Mesendoderm (in vitro differentiated cells): ENCODE measurements at places on chromosomes 2 and 18.

DNA sequence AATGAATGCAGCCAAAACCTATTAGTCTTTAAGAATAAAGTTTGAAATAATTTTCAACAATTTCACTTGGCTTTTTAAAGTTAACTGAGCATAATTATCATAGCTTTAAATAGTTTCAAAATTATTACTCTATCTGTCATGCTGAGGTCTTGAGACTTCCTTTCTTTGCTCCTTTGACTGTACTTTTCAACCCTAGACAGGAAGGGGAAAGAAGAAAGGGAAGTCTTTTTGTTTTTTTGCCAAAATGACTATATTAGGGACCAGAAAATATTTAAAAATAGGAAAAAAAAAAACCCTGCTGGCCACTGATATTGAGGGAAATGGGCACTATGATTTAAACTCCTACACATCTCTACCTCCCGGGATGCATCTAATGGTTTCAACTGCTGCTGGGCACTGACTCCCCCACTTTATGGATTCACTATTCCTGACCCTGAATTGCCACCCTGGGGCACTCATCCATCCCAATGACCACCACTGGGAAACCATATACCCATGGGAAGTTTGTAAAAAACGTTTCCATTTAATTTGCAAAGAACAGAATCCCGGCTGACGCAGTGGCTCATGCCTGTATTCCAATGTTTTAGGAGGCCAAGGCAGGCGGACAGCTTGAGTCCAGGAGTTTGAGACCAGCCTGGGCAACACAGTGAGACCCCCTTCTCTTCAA lies 50.5 kb downstream of the GAREM1 start:
- DNase-seq = no peak

DNA sequence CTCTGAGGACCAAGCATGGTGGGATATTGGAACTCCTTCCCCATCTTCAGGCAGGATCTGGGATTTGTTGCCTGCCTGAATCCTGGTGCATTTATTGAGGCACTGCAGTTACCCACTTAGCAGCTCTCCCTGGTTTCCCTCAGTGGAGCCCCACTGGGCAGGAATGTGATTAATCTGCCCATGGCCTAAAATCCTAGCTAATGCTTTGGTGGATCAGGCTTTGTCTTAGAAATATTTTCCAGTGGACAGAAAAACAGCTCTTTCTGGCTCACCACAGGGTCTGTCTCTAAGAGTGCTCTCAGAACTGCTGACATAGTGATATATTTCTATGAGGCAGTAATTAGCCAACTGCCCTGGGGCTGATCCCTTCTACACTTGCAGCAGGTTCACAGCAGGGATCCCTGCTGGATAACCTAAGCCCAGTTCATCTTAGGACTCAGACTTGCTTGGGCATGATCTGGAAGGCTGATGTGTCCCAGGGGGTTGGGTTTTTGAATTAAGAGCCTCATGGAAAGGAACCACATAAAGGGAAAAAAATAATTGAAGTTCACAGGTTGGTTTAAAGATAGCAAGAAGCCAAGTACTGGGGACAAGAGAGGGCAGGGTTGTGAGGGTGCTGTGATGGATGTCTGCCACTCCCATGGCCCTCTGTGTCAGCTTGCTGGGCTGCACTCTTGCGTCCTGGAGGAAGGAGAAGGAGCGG lies 44.3 kb upstream of the ZDBF2 start:
- peak; percentile 84 for DNase-seq

- DNase-seq = no peak
Measured at GRCh38 chr18:24486684-24487083, 26.2 kb downstream of the HRH4 start.

GRCh38 chr2:52956766-52957165 lies 810.8 kb upstream of the CHAC2 start:
- no peak for DNase-seq
